ENCODE measurements at places on chromosomes 2 and 18.

- no peak for DNase-seq
Observed at GRCh38 chr2:165833156-165833555, 39.1 kb upstream of the GALNT3 start.

DNA sequence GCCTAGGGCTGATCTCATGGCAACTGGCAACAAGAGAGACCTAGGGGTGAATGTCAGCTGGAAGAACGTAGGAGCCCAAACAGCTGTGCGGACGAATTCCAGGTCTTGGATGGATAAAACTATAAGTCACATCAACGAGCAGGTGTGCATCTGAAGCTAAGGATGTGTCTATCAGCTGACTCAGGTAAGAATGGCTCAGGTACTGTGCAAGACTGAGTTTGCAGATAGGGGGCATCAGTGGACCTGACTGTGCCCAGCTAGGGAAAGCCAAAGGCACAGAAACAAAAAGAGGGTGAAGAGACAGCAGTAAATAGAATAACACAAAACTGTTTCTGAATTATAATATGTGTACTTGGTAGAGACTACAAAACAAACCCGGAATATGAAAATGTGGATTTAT, 357.3 kb downstream of the ZEB2 start:
- peak; percentile 17 for DNase-seq

GRCh38 chr2:41283079-41283775, 764.6 kb upstream of the PKDCC start:
- DNase-seq, result no peak

- DNase-seq, result no peak
Observed at GRCh38 chr2:174730698-174731018, 33.6 kb downstream of the CHRNA1 start.

- no peak for DNase-seq
Observed at GRCh38 chr2:154198866-154199265, 327.1 kb downstream of the GALNT13 start.

DNA sequence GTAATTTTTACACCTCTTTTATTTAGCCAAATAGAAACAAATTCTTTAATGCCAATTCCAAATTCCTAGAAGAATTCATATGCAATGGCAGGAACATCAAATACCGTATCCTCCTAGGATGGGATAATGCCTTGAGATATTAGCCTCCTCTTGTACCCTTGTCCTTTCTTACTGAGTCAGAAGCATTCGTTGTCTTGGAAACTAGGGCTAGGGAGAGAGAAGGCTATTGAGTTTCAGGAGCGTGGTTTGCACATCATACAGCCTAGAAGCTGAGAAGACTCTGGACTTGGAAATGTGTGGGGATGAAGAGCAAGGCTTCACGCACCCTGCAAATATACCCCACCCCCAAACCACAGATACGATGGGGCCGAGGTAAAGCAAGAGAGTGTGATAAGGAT, 300.7 kb downstream of the SP3 start:
- DNase-seq, result no peak

DNA sequence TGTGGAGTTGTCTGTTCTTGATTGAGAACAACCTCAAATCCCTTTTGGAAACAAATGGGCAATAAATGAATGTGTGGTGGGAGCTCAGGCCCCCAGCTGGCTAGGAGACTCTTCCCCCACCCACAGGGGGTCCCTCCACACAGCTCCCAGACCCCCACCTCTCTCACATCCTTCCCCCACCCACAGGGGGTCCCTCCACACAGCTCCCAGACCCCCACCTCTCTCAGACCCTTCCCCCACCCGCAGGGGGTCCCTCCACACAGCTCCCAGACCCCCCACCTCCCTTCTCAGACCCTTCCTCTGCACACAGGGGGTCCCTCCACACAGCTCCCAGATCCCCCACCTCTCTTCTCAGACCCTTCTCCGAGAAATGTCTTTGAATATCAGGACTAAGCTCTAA, 79.0 kb upstream of the CTDP1 start:
- no peak for DNase-seq

- no peak for DNase-seq
Observed at GRCh38 chr2:190649798-190650390, 1.0 kb downstream of the NAB1 start.

GRCh38 chr18:3248658-3249359, 1.2 kb downstream of the MYL12A start:
- no peak for DNase-seq

DNA sequence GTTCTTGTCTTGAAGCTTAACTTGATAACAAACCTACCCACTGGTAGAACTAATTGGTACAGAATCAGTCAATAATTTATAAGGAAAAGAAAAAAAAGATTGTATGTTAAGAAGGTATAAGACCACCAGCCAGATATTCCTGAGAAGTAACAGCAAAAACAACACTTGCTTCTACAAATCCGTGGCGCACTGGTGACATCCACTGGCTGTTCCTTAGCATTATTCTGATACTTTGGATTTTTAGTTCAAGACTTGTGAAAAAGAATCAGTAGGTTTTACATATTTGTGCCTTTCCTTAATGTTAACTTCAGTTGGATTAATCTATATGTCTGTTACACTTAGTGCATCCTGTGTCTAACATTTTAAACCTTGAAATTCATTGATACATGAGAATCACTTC, 141.8 kb downstream of the GRB14 start:
- no peak for DNase-seq

GRCh38 chr2:8462899-8463648, 218.8 kb upstream of the ID2 start:
- DNase-seq, result no peak

- no peak for DNase-seq
Observed at GRCh38 chr2:47038656-47039488, 116.2 kb downstream of the STPG4 start.

DNA sequence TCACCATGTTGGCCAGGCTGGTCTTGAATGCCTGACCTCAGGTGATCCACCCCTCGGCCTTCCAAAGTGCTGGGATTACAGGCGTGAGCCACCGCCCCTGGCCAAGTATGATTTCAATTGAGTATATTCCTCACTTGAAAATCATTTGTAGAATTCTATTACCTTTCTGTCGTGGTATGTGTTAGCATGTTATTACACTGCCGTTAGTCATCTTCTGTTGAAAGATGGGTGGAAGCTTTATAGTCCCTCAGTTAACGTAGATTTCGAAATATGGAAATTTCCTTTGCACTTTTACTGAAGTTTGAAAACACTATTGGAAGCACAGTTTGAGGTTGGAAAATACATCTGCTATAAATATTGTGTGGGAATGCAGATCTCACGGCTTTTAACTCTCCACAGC, 14.7 kb downstream of the NIFK start:
- DNase-seq, result no peak

DNA sequence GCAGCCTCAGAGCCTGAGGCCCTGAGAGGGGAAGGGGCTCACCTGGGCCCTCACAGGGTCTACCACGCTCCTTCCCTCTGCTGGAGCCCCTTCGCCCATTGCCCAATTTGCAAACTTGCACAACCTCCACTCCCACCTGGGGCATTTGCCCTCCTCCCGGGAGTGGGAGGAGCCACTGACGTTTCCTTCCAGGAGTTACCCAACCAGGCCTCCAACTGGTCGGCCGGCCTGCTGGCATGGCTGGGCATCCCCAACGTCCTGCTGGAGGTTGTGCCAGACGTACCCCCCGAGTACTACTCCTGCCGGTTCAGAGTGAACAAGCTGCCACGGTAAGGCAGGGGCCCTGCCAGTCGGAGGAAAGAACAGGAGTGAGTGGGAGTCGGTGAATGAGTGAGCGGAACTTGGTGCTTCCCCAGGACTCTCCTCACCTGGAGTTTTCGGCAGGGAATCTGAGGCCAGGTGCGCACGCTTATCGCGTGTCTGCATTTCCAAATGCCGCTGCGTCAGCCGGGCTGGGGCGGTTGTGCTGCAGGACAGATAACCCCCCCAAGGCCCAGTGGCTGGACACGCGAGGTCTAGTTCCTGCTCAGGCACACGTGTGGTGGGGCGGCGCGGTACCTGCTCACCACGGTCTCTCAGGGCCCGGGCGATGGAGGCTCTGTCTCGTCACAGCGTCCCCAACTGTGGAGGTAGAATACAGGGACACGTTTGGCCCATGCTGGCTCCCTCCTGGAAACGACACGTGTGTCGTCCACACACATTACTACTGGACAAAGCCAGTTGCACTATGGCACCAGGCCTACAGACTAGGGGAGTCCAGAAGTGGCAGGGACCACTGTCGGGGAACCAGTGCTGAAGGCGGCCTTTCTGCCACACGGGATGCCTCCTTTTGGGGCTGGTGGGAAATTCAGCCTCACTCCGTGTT, 11.7 kb downstream of the ANO7 start:
- no peak for DNase-seq

GRCh38 chr2:80529466-80530165, 225.1 kb upstream of the LRRTM1 start:
- DNase-seq, result no peak

DNA sequence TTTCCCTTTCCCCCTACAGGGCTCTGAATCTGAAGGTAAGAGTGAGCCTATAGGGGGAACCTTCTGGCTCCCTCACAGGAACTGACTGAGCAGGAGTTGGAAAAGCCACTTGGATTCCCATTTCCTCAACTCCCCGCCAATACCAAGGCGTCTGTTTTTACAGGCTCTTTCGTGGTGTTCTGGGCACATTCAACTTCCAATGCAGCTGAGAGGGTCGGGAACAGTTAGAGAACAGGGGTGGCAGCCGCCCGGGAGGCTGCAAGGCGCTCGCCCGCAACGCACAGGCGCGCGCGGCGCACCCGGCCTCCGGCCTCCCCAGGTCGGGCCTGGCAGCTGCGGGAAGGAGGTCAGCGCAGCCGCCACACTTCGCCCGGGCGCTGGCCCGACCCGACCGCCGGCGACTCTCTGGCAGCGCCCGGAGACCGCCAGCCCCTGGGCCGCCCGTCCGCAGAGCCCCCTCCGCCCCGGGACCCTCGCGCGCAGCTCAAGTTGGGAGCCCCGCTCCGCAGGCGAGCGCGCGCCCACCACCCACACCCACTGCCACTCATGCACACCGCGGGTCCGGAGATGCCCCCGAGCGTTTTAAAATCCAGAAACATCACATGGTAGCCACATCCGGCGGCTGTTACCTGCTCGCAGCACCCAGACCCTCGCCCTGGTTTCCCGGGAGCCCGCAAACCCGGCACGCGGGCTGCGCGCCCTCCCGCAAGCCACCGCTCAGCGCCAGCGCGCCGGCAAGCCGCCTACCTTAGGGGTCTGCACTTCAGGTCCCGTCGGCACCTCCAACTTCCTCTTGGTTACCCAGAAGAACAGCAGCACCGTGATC, 816 bp downstream of the GALNT14 start:
- no peak for DNase-seq

DNA sequence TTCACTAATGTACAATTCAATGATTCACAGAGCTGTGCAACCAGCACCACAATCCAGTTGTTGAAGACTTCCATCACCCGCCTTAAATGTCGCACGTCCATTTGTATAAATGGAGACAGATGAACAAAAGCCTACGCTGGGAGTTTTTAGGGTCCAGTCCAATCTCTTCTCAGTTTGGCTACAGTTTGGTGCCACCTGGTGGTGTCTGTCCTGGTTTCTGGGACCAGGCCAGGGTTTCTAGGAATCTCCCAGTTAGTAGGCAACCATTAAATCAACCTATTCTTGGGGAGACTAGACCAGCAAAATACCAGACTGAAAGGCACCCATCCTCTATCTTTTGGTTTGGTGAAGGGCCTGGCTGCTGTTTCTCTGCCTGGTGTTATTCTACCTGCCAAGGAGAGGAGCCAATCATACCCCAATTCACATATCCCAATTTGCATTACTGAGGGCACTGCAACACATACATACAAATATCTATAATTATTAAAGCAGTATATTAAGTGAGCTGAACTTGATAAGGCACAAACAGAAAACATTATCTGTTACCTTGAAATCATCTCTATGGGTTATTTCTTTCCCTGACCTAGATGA, 3.2 kb upstream of the DDX1 start:
- no peak for DNase-seq

DNA sequence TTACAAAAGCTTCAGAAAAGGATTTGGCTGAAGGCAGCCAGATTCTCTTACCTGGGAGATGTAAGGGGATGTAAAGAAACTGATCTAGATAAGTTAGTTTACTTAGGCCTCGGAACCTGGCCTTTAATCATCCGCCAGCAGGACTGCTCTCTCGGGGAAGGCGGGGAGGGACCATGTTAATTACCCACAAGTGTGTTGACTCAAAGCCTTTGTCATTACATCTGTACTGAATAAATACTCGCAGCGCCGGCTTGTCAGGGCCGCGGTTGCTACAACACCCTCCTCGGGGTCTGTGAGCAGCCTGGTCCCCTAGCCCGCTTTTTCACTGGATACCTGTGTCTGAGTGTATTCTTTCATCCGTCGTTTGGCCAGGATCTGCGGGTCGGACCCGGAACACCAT, 6.7 kb downstream of the CHMP3 start:
- DNase-seq, result no peak

GRCh38 chr2:28276076-28276618, 116.5 kb upstream of the FOSL2 start:
- DNase-seq, result no peak

GRCh38 chr2:236833501-236834073, 252.1 kb upstream of the COPS8 start:
- DNase-seq, result no peak

GRCh38 chr18:61628085-61628484, 264.7 kb downstream of the RNF152 start:
- DNase-seq, result no peak

DNA sequence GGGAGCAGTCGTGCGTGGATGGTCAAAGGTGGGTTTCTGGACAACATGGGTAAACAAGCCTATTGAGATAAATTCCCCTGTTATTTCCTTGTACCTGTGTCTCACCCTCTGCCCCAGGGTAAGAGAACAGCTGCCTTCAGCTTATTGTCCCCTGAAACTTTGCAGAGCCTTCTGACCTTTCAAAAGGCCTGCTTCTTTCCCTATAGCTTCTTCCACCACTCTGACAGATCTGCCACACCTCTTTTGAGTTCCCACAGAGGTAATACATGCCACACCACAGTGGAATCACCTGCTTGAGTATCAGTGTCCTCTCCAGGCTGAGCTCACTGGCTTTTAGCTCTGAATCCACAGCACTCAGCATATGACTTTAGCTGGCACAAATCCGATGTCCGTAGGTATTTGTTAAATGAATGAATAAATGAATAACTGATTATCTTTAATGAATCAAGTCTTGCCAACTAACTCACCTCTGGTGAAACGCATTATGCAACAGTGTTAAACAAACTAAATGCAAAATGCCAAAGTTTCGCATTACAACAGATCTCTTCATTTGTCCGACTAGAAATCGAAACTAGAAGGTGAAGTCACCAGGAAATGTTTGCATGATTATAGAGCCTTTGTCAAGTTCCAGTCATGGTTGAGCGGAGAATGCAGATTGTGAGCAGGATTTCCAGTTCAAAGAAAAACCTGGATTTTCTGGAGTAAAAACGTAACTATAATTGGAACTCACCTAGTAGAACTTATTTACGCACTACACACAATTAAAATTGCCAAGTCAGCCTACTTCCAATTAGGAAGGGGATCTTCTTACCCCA, 16.4 kb downstream of the DYNAP start:
- DNase-seq, result no peak

- no peak for DNase-seq
Observed at GRCh38 chr2:71478806-71479205, 25.4 kb downstream of the DYSF start.

DNA sequence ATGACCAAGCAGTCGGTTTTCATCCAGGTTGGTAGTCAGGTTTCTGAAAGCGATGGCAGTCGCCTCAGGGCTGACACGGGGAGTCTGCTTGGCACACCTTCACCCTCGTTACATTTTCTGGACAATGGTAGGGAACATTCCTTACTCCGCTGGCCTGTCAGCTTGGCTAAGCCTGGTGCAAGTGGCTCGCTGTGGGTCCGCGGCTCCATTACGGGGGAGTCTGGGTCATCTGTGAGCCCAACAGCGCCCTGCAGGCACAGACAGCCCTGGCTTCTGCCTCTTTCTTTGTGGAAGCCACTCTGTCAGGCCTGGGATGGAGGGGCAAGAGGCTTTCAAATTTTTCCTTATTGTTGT, 95.6 kb downstream of the HDAC4 start:
- DNase-seq, result no peak
